Stimulated activated CD8-positive, alpha-beta memory T cell treated with anti-CD3 and anti-CD28 coated beads, Interleukin-7, amount 100 ng/mL, for 24 hours (primary cell): ENCODE measurements at places on chromosomes 16 and 17.

DNA sequence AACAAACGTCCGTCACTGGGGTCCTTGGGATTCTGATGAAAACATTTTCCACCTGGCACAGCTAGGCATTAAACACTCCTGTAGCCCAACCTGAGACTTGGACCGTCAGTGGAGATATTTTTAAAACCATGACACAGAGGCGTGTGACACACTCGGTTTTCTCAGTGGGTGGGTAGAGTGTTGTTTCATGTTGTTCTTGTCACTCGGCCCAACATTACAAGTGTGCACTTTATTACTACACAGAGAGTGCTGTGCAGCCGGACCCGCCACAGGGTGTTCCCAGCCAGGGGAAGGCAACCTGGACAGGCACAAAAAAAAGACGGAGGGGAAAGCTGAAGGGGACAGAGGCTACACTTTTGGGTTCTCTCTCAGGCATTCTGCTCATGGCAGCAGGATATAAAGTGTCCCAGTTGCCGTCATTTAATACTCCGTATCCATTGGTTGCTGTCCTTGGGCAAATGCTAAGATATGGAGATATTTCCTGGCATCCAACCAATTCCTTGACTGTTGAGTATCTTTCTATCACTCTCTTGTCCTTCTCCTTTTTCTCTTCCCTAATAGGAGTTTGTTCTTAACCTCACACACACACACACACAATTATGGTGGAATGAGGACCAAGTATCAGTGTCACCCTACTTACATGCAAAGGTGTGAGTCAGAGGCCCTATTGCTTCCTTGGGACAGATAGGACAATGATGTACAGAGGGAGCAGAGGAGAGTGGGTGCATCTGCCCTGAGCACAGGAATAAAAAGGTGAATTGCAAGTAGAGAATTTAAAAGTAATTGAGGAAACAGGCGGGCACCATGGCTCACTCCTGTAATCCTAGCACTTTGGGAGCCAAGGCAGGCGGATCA lies 154.1 kb upstream of the SOX9 start:
- no peak for DNase-seq

GRCh38 chr16:62539657-62540056 lies 503.4 kb upstream of the CDH8 start:
- no peak for DNase-seq

- no peak for DNase-seq
Measured at GRCh38 chr16:67673712-67674580, 7.3 kb downstream of the C16orf86 start.

GRCh38 chr16:75745823-75746222 lies 19.5 kb upstream of the CPHXL start:
- no peak for DNase-seq

- DNase-seq: no peak
Measured at GRCh38 chr16:83692224-83692623, 115.6 kb upstream of the HSBP1 start.

DNA sequence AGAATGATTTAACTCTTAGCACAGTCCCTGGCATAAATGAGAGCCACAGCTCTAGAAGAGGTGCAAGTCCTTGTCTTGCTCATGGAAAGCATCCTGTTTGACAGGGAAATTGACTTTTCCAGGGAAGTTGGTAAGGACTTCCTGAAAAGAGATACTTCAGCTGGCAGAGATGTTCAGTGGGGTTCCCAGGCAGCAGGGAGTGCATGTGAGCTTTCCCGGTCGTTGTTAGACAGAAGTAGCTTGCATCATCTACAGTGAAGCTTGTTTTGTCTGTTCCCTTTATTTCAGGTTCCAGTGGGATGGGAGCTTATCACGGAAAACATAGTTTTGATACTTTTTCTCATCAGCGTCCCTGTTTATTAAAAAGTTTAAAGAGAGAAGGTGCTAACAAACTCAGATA lies 22.9 kb downstream of the ALDH3A2 start:
- DNase-seq: no peak

GRCh38 chr17:27368980-27369379 lies 75.1 kb downstream of the WSB1 start:
- DNase-seq: no peak

- DNase-seq: no peak
Measured at GRCh38 chr17:74917430-74917829, 5.6 kb downstream of the USH1G start.

GRCh38 chr16:17964196-17964595 lies 372.3 kb downstream of the NPIPA8 start:
- no peak for DNase-seq

DNA sequence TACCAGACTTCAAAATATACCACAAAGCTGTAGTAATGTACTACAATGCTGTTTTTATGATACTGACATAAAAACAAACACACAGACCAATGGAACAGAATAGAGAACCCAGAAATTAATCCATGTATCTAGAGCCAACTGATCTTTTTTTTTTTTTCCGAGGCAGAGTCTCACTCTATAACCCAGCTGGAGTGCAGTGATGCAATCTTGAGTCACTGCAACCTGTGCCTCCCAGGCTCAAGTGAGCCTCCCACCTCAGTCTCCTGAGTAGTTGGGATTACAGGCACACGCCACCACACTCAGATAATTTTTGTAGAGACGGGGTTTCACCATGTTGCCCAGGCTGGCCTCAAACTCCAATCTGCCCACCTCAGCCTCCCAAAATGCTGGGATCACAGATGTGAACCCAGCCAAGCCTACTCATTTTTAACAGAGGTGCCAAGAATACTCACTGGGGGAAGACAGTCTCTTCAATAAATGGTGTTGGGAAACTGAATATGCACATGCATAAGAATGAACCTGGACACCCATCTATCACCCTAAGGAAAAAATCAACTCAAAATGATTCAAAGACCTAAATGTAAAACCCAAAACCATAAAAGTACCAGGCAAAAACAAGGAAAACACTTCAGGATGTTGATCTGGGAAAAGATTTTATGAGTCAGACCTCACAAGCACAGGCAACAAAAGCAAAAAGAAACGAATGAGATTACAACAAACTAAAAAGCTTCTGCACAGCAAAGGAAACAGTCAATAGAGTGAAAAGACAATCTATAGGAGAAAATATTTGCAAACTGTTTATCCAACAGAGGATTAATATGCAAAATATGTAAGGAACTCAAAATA lies 63.1 kb downstream of the STX8 start:
- no peak for DNase-seq

DNA sequence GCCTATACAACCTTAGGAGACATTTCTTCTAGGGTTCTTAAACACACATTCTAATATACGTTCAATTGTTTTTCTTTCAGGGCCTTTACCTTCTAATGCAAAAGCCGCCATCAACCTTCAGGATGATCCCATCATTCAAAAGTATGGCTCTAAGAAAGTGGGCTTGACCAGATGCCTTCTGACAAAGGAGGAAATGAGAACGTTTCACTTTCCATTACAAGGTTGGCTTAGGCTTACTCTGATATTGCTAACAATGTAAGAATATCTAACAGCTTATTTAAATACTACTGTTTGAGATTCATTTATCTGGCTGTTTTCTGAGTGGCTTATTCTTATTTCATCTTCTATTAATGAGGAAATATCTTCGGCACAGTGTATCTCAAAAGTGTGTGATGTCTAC lies 15.4 kb downstream of the REXO5 start:
- DNase-seq: no peak

GRCh38 chr17:22443061-22443460 lies 750.7 kb downstream of the KCNJ18 start:
- no peak for DNase-seq

DNA sequence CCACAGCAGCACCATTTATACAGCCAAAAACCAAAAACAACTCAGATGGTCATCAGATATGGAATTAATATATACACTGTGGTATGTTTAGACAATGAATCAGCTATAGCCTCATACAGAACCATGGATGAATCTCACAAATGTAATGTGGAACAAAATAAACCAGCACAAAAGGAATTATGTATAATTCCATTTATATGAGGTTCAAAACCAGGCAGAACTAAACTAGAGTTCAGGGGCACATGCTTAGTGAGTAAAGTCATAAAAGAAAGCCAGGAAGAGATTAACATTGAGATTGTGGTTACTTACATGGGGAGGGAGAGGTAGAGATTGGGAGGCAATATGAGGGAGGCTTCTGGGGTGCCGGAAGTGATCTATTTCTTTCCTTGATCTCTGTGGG lies 231.1 kb downstream of the COPRS start:
- no peak for DNase-seq

DNA sequence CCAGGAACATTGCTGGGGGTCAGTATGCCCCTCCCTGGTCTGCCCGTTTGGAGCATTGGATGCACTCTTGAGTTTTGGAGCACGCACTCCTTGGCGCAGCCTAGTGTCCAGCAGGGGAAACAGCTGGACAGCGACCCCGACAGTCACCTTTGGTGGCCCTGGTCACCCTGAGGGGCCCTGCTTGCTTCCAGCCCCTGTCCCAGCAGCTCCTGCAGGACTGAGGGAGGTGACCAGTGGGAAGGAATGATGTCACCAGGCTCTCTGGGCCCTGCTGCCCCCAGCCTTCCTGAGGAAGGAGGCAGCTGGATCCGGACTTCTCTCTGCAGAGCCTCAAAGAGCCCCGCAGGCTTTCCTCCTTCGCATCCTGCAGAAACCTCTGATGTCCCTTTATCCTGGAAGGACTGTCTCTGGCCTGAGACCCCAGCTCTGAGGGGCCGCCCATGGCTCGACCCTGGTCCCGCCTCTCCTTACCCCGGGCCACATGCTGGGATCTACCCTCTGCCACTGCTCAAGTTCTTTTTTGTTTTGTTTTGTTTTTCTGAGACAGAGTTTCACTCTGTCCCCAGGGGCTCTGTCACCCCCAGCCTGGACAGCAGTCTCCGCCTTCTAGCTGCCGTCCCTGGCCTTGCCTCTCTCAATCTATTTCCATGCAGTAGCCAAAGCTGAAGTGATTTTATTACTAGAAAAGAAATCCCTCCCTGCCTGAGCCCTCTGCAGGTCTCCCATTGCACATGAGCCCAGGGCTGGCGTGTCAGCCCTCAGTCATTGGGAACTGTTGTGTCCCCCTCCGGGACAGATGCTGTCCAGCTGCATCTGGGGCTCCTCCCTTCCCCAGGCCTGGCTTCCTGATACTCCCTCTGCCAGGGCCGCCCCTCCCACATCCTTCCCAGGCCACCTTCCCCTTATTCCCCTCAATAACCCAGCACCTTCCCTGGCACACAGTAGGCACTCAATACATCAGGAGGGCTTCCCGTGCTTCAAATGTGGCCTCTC lies 11.6 kb downstream of the ZSCAN10 start:
- DNase-seq: no peak

- no peak for DNase-seq
Measured at GRCh38 chr17:8133941-8134340, 10.0 kb upstream of the HES7 start.

- no peak for DNase-seq
Measured at GRCh38 chr17:75084039-75084660, 3.6 kb upstream of the SLC16A5 start.

GRCh38 chr16:87550495-87550961 lies 51.8 kb upstream of the JPH3 start:
- peak; percentile 36 for DNase-seq

GRCh38 chr17:65374966-65375365 lies 186.5 kb downstream of the AXIN2 start:
- DNase-seq: no peak

DNA sequence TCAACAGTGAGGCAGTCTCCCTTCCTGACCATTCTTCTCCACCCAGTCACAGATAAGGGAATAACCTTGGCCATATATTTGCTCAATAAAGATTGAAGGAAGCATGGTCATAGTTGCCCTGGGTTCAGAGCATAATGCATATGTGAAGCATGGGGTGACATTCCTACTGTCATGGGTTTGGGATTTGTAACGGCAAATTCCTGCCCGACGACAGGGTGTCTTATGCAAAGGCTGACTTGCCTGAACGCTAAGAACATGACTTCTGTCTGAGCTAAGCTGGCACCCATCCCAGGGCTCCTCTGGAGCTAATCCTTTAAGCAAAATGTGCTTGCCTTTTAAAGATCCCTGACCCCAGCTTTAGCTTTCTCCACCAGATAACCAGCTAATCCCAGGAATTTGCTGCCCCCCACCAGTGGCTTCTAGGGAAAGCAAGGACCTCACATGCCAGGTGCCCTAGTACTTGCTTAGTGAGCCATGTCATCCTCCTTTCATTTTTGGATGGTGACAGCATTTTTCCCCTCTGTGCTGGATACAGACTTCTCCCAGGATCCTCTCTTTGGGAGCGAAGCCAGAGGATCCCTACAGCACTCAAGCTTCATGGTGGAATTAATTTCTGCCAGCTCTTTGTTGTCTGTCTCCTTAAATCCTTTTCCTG lies 11.7 kb downstream of the SLC7A6OS start:
- DNase-seq: no peak

- DNase-seq: no peak
Measured at GRCh38 chr16:4264546-4264945, 8.3 kb downstream of the TFAP4 start.

DNA sequence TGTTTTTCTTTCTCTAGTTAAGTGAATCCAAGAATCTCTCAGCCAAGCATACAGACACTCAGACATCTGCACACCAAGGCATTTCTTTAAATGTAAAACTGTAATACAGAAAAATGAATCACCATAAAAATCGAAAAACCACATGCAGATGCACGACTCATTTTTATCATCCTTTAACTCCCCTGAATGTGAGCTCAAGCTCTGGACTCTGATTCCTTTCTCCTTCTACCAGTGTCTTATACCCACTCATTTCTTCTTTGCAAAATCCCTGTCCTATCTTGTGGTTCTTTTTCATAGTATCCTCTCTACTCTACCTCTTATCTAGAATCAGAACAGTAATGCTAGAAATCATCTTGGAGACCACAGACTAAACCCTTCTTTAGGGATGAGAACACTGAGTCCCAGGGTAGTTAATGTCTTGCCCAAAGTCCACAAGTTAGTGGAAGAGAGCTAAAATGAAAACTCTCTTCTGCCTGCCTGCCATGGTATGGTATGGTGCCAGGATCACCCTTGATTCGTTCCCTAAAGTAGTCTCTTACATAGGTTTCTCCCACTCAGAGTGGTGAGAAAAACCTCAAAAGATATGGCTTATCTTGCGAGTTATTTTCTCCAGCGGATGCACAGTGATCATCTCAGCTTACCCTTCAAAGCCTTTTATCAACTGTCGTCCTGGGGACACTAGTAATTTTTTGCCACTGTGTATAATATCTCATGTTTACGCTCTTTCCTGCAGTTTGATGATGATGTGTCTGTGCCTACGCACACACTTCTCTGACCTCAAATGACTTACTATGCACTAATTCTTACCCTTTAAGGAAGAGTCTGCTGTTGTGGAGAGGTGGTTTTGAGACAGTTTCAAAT lies 30.2 kb downstream of the BRD7 start:
- DNase-seq: no peak

GRCh38 chr16:28494121-28494851 lies at the start of gene APOBR:
TSS of gene APOBR (plus strand) at chr16:28494643. CDS start at chr16:28494682, 39 bp downstream.
- peak; percentile 63 for DNase-seq

GRCh38 chr17:56806949-56807348 lies 26.8 kb downstream of the C17orf67 start:
- DNase-seq: no peak

GRCh38 chr17:2092253-2092652 lies 37.4 kb downstream of the HIC1 start:
- no peak for DNase-seq
